ENCODE measurements at places on chromosomes 7 and 10.
A peak's percentile ranks its signal among the peaks of the same experiment; 100 is the strongest.

DNA sequence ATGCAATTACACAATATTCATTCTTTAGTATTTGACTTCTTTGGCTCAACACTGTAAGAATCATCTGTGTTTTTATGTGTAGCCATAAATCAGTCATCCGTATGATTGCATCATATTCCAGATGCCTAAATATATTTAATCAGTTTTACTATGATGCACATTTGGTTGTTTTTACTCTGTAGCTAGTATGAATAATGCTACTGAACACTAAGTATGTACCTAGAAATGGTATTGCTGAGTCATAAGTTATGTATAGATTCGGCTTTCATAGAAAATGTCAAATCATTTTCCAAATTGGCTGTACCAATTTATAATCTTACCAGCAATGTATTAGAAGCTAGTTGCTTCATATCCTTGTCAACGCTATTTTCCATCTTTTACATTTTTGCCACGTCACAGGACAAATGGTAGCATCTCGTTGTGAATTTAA is 197.3 kb upstream of the PLXNA4 start:
- DNase-seq: no peak

- DNase-seq: no peak
These were observed 275.8 kb downstream of the CACNA2D1 start for GRCh38 chr7:82167558-82168314.

DNA sequence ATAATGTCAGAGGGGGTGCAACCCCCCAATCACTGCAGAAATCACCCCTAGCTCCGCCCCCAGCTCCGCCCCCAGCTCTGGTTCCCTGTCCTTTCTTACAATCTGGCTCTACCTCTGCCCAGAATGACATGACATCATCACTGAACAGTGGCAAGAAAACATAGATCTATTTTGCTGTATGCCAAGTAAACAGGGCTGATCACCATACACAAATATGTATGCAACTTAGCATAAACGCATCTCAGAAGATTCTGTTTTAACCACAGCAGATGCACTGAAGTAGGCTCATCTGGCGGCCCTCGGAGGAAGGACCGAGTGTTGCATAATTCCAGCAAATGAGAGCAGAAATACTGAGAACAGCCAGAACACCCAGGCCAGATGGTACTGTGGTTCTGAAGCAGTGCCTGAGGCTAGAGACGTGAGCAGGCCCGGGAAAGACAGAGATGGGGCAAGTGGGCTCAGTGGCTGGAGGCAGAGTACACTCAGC is 293.3 kb upstream of the KLF14 start:
- DNase-seq: peak; percentile 37

DNA sequence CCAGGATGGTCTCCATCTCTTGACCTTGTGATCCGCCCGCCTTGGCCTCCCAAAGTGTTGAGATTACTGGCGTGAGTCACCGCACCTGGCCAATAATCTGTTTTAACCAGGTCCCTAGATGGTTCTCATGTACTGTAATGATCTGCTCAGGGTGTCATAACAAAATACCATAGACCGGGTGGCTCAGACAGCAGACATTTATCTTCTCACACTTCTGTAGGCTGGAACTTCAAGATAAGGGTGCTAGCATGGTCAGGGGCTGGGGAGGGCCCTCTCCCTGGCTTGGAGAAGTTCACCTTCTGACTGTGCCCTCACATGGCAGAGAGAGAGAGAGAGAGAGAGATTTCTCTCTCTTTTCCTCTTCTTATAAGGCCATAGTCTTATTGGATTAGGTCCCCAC is 279.4 kb upstream of the LYZL1 start:
- DNase-seq: no peak

DNA sequence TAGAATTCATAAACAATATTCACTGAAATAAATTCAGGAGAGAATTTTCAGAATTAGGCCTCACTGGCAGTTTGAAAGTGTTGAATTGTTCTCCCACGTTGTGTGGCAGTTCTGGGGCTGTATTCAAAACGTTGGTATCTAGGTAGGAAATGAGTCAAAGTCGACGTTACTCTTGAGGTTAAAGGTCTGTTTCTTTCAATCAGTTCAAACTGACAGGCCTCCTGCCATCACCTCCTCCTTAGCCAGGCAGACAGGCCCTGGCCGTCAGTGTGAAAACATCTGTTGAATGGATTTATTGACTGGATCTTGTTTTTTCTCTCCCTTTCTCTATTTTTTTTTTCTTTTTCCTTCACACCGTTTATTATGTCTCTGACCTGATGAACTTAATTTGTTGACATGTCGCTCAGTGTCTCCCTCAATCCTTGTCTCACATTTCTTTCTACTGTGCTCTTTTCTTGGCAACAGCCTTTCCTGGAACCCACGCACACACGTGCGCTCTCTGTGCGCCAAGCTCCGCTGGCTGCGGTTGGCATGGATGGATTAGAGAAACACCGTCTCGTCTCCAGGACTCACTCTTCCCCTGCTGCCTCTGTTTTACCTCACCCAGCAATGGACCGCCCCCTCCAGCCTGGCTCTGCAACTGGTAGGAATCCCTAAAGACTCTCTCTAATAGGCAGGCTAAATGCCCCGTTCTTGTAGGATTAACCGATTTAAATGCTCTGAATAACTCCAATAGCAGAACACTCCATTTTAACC is 231.7 kb downstream of the HDAC9 start:
- DNase-seq: no peak

GRCh38 chr7:123537026-123537642 is 2.7 kb upstream of the IQUB start:
- DNase-seq: peak; percentile 33

Measured in central memory CD4-positive, alpha-beta T cell (primary cell).